ENCODE measurements at places on chromosomes 5 and 9.

DNA sequence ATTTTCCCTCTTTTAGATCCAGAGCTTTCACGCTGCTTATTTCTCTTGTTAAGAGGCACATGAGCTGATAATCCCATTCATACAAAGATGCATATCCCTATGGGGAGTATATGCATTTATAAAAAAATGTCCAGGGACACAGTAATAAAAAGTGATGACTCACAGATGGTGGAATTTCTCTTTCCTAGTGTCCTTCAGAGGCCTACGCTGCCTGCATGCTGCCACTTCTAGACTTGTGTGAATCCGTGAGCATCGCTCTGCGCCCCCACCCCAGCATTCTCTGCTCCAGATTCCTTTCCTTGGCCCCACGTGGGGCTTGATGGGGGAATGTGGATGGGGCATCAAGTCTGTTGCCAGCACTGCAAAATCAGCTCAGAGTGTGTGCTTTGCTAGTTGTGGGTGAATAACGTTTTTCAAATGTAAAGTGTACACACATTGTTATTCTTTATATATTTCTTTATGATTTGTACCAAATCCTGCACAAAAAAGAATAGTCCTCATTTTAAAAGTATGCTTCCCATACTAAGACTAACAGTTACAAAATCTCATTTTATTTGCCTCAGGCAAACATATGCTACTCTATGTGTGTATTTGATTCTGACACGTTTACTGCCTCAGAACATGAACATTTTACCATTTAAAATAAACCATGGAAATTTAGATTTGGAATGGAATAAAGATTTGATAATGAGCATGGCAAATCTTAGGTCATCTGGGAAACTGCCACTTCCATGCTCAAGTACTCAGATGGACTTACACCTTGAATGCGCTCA, 22.4 kb upstream of the RASGRF2 start:
- no peak for DNase-seq

DNA sequence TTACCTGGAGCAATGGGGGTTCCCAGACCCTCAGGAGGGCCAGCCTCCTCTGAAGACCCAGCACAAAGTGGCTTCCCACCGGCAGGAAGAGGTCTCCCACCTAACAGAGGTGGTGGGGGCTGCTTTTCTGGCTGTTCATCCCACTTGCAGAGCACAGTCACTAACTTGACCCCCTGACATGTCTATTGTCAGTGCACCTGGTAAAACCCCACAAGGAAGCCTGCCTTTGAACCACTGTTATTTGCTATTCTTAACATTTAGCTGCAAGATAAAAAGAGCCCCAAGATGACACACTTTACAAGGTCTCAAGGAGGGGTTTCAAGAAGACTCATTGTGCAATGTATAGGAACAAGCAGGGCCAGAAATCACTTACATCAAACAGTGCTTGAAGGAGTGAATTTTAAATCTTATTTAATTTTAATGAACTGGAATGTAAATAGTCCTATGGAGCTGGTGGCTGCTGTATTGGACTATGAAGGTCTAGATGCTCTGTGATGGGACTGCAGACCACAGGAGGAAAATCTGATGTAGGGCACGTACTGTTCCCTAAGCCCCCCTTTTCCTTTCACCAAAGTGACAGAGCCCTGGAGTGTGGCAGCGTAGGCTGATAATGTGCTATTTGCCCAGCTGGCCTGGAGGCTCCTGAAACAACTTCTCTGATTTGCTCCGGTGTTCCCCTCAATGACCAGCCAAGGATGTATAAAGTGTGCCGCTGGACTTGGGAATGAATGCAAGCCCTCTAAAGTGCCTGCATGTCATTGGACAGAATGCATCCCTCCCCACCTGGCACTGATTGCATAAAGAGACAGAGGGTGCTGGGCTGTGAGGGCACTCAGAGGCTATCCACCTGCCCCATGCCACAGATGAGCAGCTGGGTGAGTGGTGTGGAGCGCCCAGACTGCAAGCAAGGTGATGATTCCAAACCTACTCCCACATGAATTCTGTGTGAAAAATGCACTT, 80.2 kb downstream of the PTPN3 start:
- no peak for DNase-seq

DNA sequence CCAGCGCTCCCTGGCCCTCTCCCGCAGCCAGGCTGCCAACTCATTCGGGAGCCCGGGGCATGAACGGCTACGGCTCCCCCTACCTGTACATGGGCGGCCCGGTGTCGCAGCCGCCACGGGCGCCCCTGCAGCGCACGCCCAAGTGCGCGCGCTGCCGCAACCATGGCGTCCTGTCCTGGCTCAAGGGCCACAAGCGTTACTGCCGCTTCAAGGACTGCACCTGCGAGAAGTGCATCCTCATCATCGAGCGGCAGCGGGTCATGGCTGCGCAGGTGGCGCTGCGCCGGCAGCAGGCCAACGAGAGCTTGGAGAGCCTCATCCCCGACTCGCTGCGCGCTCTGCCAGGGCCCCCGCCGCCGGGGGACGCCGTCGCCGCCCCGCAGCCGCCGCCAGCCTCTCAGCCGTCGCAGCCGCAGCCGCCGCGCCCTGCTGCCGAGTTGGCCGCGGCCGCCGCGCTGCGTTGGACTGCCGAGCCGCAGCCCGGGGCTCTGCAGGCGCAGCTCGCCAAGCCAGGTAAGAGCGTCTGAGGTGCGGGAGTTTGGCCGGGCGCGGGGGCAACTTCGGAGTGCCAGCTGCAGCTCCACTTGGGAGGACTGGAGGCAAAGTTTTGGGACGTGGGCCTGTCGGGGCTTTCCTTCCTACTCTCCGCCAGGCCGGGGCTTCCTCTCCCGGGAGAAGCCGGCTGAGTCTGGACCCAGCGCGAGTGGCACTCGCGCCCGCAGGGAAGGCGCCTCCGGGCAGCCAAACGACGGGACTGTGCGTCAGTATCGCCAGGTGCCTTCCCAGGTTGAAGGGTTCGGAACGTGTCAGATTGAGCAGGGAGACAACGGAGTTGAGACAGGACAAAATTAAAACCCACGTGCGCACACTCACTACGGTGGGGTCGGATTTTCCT, 735 bp downstream of the DMRT3 start:
- no peak for DNase-seq

DNA sequence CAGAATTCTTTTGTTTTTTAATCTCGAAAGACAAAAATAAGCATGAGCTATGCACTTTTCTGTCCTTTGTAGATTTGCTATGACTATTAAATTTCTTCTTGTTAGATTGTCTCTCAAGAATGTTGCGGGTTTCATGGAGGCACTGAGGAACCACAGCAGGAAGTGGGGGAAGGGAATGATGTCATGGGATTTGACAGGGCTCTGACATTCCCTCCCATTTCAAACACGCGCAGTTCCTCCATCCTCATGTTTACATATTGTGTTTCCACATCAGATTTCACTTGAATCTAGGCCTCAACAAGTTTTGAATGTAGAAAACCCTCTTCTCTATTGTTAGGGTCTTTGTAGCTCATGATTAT, 154.8 kb downstream of the PALM2AKAP2 start:
- DNase-seq = no peak

DNA sequence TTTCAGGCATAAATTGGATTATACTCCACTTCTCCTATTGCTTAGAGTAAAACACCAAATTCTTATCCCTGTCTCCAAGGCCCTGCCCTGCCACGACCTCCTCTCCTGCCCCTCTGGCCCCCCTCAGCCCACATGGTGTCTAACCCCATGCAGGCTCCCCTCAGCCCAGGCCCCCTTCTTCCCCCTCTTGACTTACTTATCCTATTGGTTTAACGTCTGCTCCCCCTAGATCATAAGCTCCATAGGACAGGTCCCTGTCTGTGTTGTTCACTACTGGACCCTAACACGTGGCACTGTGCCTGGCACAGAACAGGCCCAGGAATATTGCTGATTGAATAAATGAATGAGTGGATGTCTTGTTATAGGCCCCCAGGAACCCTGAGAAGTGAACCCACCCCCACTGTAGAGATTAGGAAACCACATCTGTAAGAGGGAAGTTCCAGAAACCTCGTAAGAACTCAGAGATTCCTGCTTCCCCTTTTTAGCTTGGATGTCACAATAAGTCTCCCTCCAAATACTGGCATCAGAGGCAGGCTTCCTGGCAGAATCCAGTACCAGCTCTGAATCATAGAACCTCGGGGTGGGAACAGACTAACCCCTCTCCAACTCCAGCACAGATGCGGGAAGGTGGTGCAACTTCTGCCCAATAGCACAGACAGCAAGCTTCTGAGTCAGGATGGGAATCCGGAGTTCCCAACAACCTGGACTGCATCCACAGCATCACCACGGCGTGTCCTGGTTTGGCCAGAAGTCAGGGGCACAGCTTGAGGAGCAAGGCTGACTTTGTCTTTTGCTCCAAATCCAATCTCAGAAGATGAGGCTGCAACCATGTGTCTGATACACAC, 31.5 kb downstream of the HRH2 start:
- DNase-seq = peak; percentile 75

DNA sequence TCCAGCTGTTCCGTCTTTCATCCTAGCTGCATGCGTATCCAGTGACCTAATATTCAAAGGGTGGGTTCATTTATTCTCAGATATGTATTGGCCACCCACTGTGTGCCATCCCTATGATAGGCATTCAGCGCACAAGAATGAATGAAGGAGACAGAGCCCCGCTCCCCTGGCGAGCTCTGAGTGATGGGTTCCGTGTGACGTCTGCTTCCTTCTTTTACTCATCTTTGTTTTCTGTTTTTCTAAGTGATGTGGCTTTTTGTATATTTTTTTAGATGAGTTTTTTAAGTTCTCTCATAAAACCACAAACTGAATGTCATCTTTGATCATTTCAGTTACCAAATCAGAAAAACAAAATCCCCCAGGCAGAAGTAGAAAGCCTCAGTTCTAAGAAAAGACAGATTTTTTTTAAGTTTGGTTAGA, 168.3 kb upstream of the OTULINL start:
- DNase-seq = peak; percentile 27

DNA sequence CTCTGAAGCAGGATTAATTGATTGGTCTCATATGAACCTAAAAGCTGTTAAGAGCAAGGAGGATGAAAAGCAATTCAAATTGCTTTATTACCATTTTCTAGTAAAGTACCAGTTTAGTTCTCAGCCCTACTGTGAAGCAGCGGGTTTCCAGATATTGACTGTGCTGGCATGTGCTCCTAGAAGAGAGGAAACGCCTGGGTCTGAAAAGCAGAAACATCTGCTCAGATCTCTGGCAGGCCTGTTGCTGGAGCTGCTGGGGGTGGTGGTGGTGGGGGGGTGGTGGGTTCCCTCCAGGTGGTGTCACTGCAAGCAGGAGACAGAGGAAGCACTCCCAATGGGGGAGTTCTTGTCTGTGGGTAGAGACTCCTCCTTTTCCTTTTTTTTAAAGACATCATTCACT, 105.5 kb upstream of the ZNF462 start:
- DNase-seq = no peak

GRCh38 chr5:119353686-119354366, 2.0 kb upstream of the TNFAIP8 start:
- DNase-seq = no peak

- DNase-seq = no peak
These were observed 1.1 kb downstream of the SLC28A3 start for GRCh38 chr9:84339503-84339902.

- DNase-seq = no peak
These were observed 24.4 kb upstream of the C5orf46 start for GRCh38 chr5:147930769-147931168.

GRCh38 chr5:19554524-19554923, 433.5 kb downstream of the CDH18 start:
- no peak for DNase-seq

DNA sequence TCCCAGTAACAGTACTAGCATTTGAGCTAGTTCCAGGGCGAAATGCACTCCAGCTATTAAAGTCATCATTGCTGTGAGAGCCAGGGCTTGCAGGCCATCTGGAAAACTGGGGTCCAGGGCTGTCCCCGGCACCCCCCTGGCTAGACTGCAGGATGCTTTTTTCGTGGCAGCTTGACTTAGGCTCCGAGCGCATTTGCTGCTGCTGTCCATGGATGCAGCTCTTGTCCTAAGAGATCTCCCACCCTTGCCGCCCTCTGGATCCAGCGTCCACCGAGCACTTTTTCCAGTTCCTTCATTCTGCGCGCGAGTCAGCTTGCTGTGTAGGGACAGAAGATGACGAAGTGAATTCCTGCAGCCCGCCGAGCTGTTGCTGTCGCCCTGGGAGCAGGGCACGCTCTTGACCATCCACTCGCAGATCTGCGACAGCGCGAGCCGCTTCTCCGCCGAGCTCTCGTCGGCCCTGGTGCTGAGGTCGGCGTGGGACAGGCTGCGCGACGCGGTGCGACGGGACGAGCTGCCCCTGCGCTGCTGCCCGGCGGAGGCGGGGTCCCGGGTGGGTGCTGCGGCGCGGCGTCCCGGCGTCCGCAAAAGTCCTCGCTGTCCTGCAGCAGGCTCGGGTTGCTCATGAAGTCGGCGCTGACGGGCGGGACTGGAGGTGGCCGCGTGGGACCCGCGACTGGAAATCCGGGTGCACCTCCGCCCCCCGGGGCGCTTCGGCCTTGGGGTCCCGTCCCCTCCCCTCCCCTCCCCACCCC, 30.7 kb downstream of the OR2V1 start:
- no peak for DNase-seq

DNA sequence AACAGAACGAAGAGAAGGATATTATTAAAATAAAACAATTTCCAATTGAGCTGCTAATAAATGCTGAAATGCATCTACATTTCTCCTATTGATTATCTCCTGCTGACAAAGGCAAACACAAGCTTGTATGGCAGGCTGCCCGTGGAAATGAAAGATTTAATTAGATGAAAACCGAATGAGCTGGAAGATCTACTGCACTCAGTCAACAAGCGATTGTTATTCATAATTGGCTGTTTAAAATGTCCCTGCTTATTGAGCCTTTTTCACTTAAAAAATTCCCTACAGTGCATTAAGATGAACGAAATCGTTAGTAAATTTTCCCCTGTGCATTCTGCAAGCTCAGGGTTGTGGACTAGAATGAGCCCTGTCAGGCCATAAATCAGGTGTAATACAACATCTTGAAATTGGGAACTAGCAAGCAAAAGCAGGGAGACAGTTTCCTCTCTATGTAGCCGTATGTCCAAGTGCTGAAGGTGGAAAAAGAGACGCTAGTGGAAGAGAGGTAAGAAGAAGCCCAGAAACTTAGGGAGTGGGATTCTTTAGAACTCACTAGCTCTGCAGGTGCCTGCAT, 28.5 kb upstream of the KIF4B start:
- DNase-seq = no peak

DNA sequence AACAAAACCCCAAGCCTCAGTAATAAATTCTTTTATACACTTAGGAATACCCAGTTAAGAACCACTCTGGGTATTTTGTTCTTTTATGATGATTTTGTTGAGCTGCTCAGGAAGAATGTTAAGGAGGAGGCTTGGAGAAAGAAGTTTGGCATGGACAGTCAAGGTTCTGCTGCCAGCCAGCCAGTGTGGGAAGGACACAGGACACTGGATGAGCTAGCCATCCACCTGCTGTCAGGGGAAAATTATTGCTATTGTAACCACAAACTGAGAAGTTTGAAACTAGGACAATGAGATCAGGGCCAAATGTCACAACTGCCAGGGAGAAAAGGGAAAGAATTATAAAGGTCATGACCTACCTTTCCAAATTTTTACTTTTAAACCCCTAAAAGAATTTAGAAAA, 25.9 kb upstream of the ADAMTSL1 start:
- DNase-seq = no peak
